Naive thymus-derived CD8-positive, alpha-beta T cell (primary cell): ENCODE measurements at places on chromosomes 2 and 18.
A peak's percentile ranks its signal among the peaks of the same experiment; 100 is the strongest.

DNA sequence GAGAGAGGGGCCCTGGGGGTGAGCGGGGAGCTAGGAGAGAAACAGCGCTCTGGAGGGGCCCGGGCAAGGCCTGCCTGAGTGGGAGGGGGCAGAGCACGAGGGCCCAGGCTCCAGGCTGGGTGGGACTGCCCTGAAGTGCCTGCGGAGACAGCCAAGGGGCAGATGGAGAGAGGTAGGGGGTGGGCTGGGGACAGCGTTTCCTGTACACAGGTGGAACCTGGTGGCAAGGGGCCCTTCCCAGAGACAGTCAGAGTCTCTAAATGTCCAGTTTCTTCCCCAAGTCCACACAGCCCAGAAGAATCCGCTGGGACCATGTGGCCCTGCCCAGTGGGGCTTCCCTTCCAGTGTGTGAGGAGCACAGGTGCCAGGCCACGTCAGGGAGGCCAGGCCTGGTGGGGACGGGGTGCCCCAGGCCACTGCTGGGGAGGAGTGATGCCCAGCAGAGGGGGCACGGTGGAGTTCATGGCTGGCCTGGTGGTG lies 1.7 kb upstream of the GPR35 start:
- peak; percentile 3 for DNase-seq

DNA sequence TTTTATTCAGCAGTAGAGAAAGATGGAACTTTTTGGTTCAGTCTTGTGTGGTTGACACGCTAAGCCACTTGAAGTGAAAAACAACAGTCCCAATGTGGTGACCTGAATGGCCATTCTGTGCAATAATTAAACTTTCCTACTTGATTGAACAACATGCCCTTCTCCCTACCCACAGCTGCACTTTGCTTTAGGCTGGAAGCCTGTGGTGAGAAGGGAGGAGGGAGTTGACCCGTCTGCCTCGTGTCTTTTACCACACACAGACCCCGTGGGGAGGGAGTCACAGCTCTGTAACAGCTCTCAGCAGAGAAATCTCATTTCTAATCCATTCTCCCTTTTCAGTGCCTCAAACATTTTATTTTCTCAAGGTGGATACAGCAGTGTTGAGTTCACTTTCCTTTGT lies 138.2 kb upstream of the PKDCC start:
- DNase-seq, result no peak

- DNase-seq, result no peak
These were observed 285.9 kb downstream of the CTNNA2 start for GRCh38 chr2:79798776-79799175.

- no peak for DNase-seq
These were observed 68.1 kb upstream of the PELI1 start for GRCh38 chr2:64212346-64212745.

- DNase-seq, result no peak
These were observed 70.1 kb upstream of the BZW1 start for GRCh38 chr2:200741468-200742202.
